ENCODE measurements at places on chromosomes 4 and X. TPM values are rescaled to one million over a fixed set of nuclear protein-coding genes. Genes with fewer than 3 reads are reported as not detected.

DNA sequence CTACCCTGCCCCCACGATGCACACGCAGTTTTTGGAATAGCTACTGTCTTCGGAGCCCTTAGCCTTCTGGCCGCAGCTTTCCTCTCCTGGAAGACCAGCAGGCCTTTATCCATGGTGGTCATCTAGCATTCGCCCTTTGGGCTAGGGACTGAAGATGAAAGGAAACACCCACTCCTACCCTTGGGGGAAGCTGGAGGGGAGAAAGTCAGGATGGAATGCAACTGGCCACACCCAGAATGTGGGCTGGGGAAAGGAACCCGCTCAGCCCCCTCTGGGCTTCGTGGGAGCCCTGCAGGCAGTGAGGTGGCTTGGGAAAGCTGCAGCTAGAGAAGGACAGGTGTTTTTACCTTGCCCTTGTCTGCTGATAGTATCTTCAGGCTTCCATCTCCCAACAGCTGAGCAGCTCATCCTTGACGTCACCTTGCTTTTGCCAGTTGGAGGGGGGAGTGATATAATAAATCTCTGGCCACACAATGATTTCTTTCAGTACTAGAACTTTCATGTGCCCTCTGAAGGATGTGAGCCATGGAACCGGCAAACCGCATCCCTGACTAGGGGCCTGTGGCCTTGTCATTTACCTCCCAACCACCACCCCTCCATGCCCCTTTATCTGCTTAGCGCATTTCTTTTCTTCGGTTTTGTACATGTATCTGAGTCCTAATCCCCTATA lies 59.0 kb downstream of the ELF4 start:
- DNase-seq, result no peak

DNA sequence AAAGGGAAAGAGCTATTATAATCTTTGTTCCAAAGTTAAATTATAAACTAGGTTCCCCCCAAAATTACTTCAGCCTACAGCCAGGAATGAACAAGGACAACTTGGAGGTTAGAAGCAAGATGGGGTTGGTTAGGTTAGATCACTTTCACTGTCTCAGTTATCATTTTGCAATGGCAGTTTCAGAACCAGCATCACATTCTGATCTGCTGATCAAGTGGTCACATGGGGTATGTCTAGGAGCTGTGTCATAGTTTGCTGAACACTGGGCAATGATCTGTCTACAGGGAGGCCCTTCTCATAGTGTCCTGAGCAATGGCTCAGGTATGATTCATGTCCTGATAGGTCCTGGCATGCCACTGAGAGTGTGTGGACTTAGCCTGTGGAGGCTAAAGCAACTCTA lies 41.6 kb upstream of the XIAP start:
- no peak for DNase-seq

- no peak for DNase-seq
Measured at GRCh38 chrX:16472345-16472744, 177.6 kb upstream of the S100G start.

SMARCA1 gene
- 0.25 TPM for total RNA-seq

SHROOM4 gene
- 0.17 TPM for total RNA-seq

TLR3 gene
- 0.47 TPM for total RNA-seq
